ENCODE measurements at places on chromosomes 7 and 10.

- DNase-seq = no peak
Observed at GRCh38 chr7:155893664-155894063, 81.4 kb upstream of the SHH start.

GRCh38 chr10:10658172-10658785 is 359.4 kb upstream of the CELF2 start:
- no peak for DNase-seq

DNA sequence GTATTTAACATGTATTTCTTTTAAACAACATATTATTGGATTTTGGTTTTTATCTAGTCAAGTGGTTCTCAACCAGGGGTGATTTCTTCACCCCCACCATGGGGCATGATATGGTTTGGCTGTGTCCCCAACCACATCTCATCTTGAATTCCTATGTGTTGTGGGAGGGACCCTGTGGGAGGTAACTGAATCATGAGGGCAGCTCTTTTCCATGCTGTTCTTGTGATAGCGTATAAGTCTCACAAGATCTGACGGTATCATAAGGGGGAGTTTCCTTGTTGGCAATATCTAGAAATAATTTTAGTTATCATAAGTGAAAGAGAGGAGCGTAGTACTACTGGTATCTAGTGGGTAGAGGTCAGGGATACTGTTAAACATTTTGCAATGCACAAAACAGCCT is 37.6 kb downstream of the TMEM168 start:
- DNase-seq = no peak

- DNase-seq = no peak
Observed at GRCh38 chr10:508726-509125, 180.7 kb downstream of the DIP2C start.

Data from bone marrow (tissue), 2 donors.